Left lobe of liver (tissue), 2 donors: ENCODE measurements at places on chromosomes 4 and X. TPM values are rescaled to one million over a fixed set of nuclear protein-coding genes. Genes with fewer than 3 reads are reported as not detected.

GRCh38 chrX:18654875-18655836 is 16.8 kb downstream of the RS1 start:
- no peak for DNase-seq

DNA sequence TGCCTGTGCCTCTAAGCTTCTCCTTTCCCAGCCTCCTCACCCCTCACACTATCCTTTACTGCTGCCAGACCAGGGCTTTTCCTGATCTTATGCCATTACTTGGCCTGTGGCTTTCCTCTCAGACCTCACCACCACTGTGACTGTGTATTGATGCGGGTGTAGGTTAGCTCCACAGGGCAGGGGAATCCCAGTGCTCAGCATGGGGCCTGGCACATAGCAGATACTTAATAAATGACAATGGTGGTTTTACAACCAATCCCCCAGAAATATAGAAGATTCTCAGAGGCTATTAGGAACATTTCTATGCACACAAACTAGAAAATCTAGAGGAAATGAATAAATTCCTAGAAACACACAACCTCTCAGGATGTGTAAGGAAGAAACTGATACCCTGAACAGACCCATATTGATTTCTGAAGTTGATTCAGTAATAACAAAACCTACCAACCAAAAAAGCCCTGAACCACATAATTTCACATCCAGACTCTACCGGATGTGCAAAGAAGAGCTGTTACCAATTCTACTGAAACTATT is 129.6 kb upstream of the QRFPR start:
- no peak for DNase-seq

- DNase-seq, result no peak
These were observed 185.5 kb downstream of the RAB28 start for GRCh38 chr4:13298655-13299054.

DNA sequence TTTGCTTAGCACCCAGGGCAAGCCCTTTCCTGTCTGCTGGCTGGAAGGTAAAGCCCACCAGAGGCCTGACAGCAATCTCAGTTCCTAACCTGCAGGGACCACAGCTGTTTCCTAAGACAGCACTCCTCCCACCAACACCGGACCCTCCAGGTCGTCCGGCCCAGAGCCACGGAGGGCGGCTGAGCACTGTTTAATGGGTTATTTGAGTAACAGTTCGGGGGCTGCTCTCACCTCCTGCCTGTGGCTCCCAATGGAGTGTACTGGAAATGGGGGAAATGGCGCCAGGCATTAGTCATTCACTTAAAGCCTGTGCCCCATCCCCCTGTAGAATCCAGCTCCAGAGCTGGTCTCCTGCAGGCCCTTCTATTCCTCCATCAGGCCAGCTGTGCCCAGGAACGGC is 81.6 kb upstream of the ADRA2C start:
- DNase-seq, result no peak

Gene SMR3B
- not detected for total RNA-seq

Gene ADH4
- total RNA-seq, result 689 TPM

Gene KDR
- 13.5 TPM for total RNA-seq

Gene PNMA3
- 0.23 TPM for total RNA-seq
